ENCODE measurements at places on chromosomes 16 and 17. TPM values are rescaled to one million over a fixed set of nuclear protein-coding genes. Genes with fewer than 3 reads are reported as not detected.

Gene CD79B
- 1.7 TPM for polyA plus RNA-seq

Gene HOXB7
- 2.8 TPM for polyA plus RNA-seq

Gene LPO
- not detected for polyA plus RNA-seq

Gene CORO7
- polyA plus RNA-seq: 13.6 TPM

Gene PAGR1
- 31.6 TPM for polyA plus RNA-seq

Gene TLCD2
- 3.7 TPM for polyA plus RNA-seq

Gene CCL17
- polyA plus RNA-seq: 3.9 TPM

Gene SP6
- polyA plus RNA-seq: 0.31 TPM

Gene SLFN11
- polyA plus RNA-seq: 7.8 TPM

Gene KRT12
- polyA plus RNA-seq: not detected

Gene HSD3B7
- 4.3 TPM for polyA plus RNA-seq

Data from stomach (tissue), 19 donors.